ENCODE measurements at places on chromosomes 5 and 9. TPM values are rescaled to one million over a fixed set of nuclear protein-coding genes. Genes with fewer than 3 reads are reported as not detected.

DNA sequence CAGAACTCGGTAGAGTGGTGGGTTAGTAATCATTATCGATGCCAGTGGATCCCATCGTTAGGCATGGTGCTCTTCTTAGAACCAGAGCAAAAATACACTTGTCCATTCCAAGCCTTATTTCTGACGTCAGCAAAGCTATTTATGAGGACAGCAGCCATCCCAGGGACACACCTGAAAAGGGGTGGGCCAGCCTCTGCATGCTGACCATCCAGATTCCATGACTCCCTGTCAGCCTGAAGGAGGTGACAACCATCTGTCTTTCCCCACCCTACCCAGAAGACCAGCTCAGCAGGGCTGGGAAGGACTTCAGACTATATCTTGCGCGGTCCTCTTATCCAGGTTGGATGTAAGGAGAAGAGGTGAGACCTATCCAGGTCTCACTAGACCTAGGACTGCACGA is 5.7 kb upstream of the NIPAL4 start:
- no peak for DNase-seq

- DNase-seq: no peak
These were observed 328.3 kb upstream of the MPDZ start for GRCh38 chr9:13607481-13608441.

DNA sequence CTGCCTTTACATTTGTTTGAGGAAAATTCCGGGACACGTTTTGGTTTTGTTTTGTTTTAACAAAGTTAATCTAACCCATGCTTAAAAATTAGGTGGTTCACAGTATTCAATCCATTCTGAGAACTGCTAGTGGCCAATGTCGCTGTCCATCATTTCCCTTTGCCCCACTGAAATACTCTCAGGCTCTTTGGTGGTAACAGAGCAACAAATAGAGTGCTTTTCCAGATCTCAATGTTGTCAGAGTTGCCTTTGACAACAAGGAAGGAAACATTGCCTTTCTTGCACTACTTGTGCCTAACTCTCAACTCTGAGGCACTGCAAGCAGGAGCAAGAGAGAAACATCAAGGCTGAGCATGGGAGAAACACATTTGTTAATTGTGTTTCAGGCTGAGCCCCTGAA is 154.0 kb downstream of the MCTP1 start:
- DNase-seq: no peak

DNA sequence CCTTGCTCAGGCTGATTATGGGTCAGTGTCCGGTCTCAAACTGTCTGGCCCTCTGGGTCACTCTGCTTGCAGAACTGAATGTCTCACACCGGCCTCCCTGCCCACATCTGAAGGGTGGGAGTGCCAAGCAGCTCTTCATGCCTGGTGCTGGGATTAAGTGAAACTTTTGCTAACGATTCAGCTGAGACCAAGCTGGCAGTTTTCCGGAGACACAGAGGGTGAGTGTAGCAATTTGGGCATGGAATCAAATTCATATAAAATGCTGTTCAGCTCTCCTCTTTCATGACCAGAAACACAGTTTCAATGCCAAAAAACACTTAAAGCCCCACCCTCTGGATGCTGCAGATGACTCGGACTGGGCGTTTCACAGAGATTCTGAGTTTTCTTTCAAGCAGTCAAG is 207.5 kb downstream of the NXNL2 start:
- DNase-seq: no peak

- no peak for DNase-seq
These were observed 47.4 kb downstream of the POLK start for GRCh38 chr5:75558981-75559632.

GRCh38 chr9:137482094-137482781 is 23.1 kb upstream of the NSMF start:
- DNase-seq: peak; percentile 87

GRCh38 chr5:131628990-131629389 is 6.0 kb downstream of the RAPGEF6 start:
- no peak for DNase-seq

DNA sequence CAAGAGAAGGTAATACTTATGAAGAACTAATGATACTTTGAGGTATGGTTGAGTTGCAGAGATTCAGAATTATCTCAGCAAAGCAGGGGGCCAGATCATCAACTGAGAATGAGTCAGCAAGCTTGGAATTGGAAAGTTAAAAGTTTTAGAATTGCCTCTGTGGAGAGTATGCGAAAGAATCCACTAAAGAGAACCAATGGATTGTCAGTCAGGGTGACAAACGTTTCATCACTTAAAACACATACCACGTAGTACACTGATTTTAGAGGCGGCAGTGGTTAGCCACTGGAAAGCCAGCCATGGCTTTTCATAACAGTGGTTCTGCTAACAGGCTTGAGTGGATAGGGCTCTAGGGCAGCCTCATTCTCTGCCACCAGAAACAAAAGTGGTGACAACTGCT is 30.7 kb downstream of the AOPEP start:
- no peak for DNase-seq

DNA sequence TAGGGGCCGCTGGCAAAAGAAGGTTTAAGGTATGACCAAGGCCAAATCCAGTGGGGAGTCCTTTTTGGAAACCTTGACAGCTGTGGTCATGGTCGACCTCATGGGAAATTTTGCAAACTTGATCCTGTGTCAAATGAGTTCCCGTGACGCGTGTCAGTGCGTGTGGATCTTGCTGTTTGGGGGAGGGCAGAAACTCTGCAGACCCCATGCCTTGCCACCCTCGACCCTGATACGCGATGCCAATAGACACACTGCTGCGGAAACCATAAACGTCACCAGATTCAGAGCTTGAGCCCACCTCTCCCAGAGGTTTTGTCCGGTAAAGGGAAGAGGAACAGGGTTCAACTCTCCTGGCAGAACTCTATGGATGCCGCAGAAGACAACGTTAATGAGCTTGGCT is 104.7 kb downstream of the ADAMTS2 start:
- DNase-seq: no peak

DNA sequence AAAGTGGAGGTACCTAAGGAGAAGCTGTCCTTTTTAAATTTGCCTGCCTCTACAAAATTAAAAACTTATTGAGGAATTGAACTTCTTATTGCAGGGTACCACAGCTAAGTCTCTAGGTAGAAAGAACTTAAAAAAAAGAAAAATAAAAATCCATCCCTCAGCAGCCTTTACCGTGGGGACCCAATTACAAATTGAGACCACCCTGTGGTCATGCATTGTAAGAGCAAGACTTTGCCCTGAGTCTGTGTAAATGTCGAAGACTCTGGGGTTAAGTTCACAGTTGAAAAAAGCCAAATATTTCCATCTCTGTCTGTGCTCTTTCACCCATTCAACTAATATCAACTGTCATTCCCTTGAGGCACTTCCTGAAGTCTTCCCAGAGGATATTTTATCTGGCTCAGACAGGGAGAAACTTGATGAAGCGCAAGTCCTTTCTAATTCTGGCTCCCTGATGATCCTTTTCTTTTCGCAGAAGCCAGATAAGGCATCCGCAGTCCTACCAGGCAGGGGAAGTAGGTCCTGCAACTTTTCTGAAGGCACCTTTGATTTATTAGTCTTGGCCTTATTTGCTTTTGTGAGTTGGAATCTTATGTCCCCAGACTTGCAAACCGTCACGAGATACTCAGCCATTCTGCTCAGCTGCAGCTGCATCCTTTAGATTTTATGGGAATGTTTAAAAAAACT is 323.8 kb upstream of the WWC1 start:
- no peak for DNase-seq

DNA sequence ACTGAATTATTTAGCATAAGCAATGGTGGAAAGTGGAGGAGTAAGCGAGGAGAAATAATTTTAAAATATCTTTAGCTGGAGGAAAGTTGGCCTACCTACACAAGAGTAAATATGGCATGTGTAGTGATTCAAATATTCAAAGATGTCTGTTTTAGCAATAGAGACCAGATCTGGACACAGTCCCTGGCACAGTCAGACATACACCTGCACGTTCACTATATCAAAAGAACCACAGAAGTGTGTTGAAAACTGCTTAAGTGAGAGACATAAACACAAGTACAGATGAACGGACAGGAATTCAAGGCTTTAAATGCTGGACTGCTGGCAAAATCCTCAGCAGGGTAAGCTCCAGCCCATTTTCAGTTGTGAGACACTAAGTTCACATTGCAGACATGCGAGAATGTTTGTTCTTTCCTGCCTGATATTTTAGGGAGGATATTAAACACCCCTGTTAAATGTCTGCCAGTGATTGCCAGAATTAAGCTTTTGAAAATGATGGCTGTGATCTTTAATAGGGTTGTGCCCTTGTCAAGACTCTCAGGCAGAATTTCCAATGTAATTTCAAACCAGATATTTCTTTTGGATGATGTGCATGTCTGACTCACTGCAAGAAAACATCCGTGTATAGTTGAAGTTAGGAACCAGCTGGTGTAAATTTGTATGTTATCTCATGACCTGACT is 810.6 kb downstream of the TLE4 start:
- DNase-seq: no peak

- no peak for DNase-seq
These were observed 402.9 kb upstream of the TYRP1 start for GRCh38 chr9:12290166-12290869.

GRCh38 chr5:181191526-181192336 is 13.3 kb downstream of the TRIM7 start:
- DNase-seq: peak; percentile 98

DNA sequence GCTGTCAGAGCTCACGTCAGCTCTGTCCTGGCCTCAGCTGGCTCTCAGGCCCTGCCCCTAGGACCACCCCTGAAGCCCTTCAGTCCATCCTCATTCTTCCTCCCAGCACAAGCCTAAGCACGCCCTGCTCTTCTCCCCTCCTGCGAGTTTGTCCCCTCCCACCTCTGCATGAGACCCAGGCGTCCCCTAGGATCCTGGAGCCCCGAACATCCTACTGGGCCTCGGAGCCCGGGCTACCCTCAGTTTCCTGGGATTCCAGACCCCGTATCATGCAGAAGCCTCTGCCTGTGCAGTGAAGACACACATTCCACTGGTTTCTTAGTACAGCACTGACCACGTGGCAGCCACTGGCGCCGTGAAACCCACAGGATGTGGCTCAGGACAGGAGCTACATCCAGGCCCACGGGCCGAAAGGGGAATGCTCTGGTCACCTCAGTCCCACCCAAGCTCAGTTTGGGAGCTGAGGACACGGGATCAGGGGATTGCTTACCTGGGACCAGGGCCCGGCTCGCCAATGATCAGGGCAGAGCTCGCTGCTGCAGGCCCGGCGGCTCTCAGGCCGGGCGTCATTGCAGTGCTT is 64.2 kb downstream of the ZNF354C start:
- DNase-seq: peak; percentile 40

DNA sequence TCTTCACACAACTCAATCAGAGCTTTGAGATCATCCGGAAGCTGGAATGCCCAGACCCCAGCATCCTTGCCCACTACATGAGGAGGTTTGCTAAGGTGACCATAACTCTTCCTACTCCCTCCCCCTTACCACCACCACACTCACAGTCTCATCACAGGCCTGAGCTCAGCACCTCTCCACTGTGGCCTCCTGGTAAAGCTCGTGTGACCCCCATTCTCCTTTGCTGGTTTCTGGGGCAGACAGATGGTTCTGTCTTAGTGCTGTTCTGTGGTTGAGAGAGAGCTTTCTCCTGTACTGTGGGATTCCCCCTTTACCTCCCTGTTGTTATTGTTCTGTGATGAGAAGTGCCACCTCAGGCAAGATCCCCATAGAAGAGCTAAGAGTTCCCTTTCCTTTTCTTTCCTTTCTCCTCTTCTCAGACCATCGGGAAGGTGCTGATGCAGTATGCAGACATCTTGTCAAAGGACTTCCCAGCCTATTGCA is 92.7 kb upstream of the RUSC2 start:
- no peak for DNase-seq

DNA sequence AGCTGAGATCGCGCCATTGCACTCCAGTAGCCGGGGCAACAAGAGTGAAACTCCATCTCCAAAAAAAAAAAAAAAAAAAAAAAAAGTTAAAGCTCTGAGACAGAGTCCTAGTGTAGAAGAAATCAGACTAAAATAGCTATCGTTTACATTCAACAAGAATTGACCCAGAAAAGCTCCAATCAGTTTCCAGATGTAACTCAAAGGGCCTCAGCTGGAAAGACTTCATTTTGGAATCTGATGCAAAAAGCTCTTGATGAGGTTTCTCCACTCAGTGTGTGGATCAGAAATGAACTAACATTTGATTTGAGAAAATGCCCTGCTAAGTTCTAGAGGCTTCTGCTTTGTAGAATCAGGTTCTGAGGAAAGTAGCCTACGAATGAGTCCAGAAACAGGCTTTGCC is 7.2 kb upstream of the C1QTNF2 start:
- DNase-seq: no peak

GRCh38 chr5:76479973-76480667 is 77.0 kb downstream of the IQGAP2 start:
- DNase-seq: no peak

DNA sequence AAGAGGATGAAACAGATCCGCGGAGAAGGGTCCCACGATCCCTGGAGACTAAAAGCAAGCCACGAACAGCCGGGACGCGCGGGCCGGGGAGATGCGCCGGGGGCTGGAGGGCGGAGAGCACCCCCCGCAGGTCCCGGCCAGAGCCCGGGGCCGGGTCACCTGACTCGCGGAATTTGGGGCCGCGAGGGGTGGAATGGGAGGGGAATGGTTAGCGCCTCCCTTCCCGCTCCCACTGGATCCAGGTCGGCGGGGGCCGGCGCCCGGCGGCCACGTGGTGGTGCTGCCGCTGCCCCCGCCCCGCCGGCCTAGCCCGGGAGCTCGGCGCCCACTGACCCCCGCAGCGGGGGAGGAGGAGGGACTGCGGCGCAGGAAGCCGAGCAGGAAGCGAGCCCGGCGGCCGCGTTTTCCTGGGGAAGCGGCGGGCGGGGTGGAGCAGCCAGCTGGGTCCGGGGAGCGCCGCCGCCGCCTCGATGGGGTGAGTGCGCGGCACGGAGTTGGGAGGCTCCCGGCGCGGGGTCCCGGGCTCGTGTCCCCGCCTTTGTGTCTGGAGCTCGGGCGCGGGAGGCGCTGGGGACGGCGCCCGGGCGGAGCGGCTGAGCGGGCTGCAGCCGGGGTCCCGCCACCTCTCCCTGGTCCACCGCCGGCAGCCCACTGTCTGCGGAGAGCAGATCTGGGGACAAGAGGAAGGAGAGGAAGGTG is at the start of gene RAI14:
Gene RAI14, plus strand, starts transcription at position 328 of the 699 bp plus-strand sequence. CDS start 30,592 bp downstream, outside the sequence.
- peak; percentile 91 for DNase-seq

DNA sequence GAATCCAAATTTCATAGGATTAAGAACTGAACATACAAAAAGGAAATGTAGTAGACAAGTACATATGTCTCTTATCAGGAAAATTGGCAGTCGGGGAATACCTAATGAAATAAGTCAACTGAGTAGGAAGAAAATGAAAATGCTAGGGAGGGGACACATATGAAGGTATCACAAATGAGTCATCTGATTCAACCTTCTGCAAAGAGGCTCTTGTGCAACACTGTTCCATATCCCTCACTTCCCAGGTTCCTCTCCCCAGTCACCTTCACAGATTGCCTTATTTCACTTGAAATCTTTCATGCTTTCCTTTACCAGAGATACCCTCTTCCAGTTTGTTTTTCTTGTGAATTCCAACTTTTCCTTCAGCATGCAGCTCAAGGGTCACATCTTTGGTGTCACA is 139.0 kb downstream of the RFX3 start:
- DNase-seq: no peak

GRCh38 chr5:33490071-33490665 is 49.4 kb downstream of the TARS1 start:
- no peak for DNase-seq

- DNase-seq: no peak
These were observed 11.0 kb downstream of the BSPRY start for GRCh38 chr9:113360242-113360842.

ITK gene
- total RNA-seq: 0.70 TPM

NR5A1 gene
- total RNA-seq: 0.40 TPM

PRDM9 gene
- total RNA-seq: 0.08 TPM

IL9 gene
- not detected for total RNA-seq

FST gene
- total RNA-seq: 16.9 TPM

POU5F2 gene
- total RNA-seq: 0.38 TPM

CDHR2 gene
- total RNA-seq: 87.3 TPM

PCDHB5 gene
- 0.33 TPM for total RNA-seq
